ENCODE measurements at places on chromosomes 7 and 10.

DNA sequence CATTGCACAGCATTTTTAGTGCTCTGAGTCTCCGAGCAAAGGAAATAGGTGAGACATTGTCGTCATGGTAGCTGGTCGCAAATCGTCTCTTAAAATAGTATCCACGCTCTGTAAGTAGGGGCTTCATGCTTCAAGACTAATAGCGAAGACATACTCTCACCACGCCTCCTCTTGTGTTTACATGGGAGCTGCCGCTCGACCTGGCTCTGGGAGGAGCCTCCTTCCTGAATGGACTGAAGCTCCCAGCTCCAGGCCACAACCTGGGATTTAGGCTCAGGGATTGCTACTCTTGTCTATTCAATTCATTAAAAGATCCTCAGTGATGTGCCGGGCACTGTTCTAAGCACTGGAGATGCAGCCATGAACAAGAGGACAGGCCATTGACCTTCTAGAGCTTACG, 196.1 kb upstream of the GALNT17 start:
- DNase-seq: no peak

GRCh38 chr10:29588629-29589421, 45.9 kb downstream of the SVIL start:
- no peak for DNase-seq

GRCh38 chr10:61175316-61175715, 231.3 kb upstream of the RHOBTB1 start:
- DNase-seq: no peak

- DNase-seq: no peak
Observed at GRCh38 chr10:29319205-29319781, 30.4 kb downstream of the LYZL1 start.

GRCh38 chr7:88015309-88015708, 81.3 kb downstream of the ADAM22 start:
- no peak for DNase-seq

GRCh38 chr10:12945690-12946359, 55.7 kb downstream of the CCDC3 start:
- no peak for DNase-seq

DNA sequence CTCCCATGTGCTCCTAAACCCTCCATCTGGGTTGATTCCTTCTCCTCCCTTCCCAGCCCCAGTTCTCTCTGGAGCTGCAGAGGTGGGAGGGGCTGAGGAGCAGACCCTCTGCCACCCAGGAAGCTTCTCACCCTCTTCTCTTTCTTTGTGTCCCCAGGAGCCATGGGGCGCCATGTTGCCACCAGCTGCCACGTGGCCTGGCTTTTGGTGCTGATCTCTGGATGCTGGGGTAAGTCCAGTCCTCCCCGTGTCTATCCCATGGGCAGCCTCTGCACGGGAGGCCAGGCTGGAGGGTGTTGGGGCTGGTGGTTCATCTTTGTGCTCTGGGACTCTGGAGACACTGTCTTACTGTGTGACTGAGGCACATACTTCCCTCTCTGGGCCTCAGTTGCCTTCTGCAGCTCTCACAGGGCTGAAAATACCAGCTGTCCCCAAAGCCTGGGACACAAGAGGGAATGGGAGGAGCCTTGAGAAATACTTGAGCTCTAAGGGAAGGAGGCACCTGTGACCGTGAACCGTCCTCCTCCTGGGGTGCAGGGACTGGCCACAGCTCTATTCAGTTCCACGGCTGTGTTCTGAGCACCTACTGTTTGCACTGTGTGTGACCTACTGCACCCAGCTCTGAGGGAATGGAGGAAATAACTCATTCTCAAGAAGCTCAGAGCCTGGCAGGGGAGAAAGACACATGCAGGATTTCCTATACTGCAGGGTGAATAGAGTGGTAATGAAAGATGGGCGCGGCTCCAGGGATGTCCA, 43.1 kb downstream of the CDH23 start:
- DNase-seq: no peak

DNA sequence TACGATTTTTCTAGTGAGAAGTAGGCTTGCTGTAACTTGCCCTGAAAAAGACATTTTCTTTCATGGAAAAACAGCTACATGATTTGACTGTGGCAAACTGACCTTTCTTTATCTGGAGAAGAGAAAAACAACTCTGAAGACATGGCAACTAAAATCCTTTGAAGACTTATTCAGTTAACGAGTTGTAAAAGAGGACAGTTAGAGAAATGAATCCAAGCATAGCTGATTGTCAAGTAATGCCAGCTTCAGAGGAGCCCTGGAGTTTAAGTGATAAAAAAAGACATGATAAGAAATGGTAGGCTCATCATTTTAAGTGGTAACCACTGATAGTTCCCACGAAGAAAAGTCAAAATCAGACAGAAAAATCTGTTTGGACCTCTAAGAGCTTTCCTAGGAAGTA, 19.6 kb downstream of the TMEM229A start:
- no peak for DNase-seq

DNA sequence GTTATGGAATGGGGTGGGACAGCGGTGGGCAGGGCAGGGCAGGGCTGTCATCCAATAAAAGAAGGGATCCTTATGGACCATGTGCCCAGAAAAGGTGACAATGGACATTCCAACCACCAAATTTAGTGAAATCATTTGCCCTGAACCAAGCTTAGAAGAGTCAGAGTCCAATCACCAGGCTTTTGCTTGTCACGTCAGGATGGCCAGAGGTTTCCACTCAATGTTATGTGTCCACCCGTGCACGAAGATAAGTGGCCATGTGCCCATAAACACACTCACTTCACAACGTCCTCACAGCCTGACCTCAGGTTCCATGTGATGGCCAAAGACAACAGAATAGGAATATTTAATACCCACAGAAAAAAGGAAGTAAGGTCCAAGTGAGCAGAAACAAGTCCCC, 36.6 kb upstream of the PLPP4 start:
- DNase-seq: no peak

DNA sequence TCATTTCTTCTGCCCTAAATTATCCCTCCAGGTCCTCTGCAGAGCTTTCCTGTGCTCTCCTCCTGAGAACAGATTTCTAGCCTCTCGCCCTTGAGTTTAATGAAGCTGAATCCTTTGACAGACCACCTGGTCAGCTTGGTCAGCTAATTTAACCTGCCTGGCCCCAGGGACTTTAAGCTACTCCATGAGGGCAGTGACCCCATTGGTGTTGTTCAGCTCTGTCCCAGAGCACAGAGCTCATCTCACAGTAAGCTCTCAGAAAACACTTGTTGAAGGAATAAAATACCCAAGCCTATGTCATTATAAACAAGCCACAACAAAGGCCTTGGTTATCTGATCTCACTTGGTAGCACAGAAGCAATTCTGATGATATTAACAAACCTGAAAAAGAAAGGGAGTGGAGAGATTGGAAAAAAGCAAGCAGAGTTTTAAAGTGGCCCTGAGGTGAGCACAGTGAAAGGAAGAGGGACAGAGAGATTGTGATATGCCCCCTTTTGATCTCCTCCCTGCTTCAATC, 24.4 kb downstream of the SLC26A4 start:
- DNase-seq: no peak
